Muscle of back (tissue), 13 donors: ENCODE measurements at places on chromosomes 3 and 15. TPM values are rescaled to one million over a fixed set of nuclear protein-coding genes. Genes with fewer than 3 reads are reported as not detected.
A peak's percentile ranks its signal among the peaks of the same experiment; 100 is the strongest.

GRCh38 chr3:49198611-49199230 lies 27.3 kb downstream of the KLHDC8B start:
- no peak for DNase-seq

DNA sequence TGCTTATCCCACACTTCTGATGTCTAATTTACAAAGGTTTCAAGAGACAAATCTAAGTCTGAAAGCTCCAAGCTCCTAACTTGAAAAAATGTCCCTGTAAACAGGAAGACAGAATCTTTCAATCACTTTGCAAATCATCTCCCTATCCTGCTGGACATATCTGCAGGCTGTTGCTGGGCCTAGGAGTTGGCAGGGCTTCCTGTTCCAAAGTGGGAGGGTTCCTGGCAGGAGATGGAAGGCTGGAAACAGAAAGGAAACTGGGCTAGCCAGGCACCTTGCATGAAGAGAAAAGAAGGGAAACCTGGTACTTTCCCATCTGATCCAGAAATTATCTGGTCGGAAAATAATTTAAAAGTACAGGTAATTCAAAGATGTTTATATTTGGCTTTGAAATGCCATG lies 227.3 kb upstream of the IL12A start:
- no peak for DNase-seq

GRCh38 chr3:45553469-45553974 lies 41.0 kb upstream of the LIMD1 start:
- DNase-seq, result peak; percentile 80

DNA sequence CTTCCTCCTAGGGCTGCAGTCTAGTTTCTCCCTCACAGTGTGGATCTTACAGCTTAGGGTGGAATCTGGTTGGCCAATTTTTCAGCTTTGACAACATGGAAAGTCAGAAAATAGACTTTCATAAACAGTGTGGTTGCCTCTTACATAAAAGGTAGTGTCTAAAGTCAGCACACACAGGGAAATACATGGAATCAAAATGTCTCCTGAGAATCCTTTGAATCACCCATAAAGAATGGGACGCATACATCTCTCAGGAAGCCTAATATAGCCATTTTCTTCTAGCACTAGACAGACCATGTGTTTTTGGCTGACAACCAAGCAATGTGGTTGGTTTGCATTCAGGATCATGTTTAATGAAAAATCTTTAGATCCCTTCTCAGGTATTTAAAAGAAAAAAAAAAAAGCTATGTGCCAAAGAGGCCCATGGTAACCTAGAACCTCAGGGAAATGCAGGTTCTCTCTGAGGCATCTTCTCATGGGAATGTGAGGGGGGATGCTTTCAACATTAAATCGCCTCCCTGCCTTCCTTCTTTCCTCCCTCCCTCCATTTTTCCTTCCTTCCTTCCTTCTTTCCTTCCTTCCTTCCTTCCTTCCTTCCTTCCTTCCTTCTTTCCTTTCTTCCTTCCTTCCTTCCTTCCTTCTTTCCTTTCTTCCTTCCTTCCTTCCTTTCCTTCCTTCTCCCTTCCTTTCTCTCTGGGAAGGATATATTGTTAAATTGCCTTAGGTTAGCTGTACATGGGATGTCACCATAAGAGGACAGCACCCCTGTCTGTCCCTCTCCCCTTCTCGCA lies 34.3 kb upstream of the ZBTB38 start:
- DNase-seq, result no peak

- no peak for DNase-seq
Measured at GRCh38 chr3:42720126-42720525, 17.5 kb upstream of the HHATL start.

DNA sequence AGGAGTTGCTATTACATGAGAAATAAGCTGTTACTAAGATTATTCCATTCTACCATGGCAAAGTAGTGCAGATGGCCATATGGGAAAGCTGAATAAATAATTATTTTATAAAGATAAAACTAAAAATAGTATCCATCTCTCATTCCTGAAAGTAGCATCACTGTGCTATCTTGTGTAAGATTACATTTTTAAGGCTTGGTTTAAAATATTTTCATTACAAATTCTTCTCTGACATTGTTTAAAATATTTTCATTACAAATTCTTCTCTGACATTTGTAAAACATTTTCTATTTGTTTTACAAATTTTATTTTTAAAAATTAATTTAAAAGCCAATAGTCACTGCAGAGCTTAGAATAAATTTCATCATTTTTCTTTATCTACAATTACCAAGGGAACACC lies 665.5 kb upstream of the NAALADL2 start:
- DNase-seq, result peak; percentile 31

- no peak for DNase-seq
Measured at GRCh38 chr15:37112971-37113670, 12.8 kb upstream of the MEIS2 start.

GRCh38 chr3:66038726-66039589 lies at the start of gene MAGI1:
TSS of gene MAGI1 (minus strand) at chr3:66038918. CDS start at chr3:66038308, 610 bp downstream.
- DNase-seq, result peak; percentile 96

GRCh38 chr3:131925571-131925970 lies 109.2 kb downstream of the CPNE4 start:
- no peak for DNase-seq

The CHRNA3 gene
- not detected for polyA plus RNA-seq

The SACM1L gene
- polyA plus RNA-seq, result 38.6 TPM

The ZNF80 gene
- polyA plus RNA-seq, result not detected
